T-helper 17 cell (primary cell): ENCODE measurements at places on chromosomes 5 and 9.
A peak's percentile ranks its signal among the peaks of the same experiment; 100 is the strongest.

- peaks cover 14% of the 10 kb centered on the region for H3K4me1 ChIP-seq
- peaks cover 28% of the 10 kb centered on the region for H3K27me3 ChIP-seq
- no peak for DNase-seq
- H3K4me3 ChIP-seq = no peak overlapping the region
Observed at GRCh38 chr9:77451507-77451906, 196.6 kb downstream of the GNA14 start.

- H3K4me1 ChIP-seq = peaks cover 30% of the 10 kb centered on the region
- H3K4me3 ChIP-seq = peak overlapping the region; percentile 15
- no peaks in the 10 kb centered on the region for H3K27me3 ChIP-seq
- no peaks in the 10 kb centered on the region for H3K36me3 ChIP-seq
Observed at GRCh38 chr9:36456480-36457065, 56.5 kb upstream of the RNF38 start.

GRCh38 chr9:34957492-34958410, at the start of gene PHF24:
PHF24 (plus strand) TSS chr9:34958285; CDS start chr9:34971299, 13,014 bp downstream.
- peaks cover 7% of the 10 kb centered on the region for H3K4me1 ChIP-seq
- H3K27me3 ChIP-seq = peaks cover 75% of the 10 kb centered on the region
- H3K27ac ChIP-seq = no peak within 1 kb of the TSS
- DNase-seq = peak; percentile 23
- H3K4me3 ChIP-seq = peak within 1 kb of the TSS; percentile 72
- peaks cover 12% of the 10 kb centered on the region for H3K36me3 ChIP-seq

- DNase-seq = no peak
- no peak overlapping the region for H3K27ac ChIP-seq
- no peaks in the 10 kb centered on the region for H3K36me3 ChIP-seq
- H3K27me3 ChIP-seq = no peaks in the 10 kb centered on the region
- H3K4me3 ChIP-seq = no peak overlapping the region
Observed at GRCh38 chr5:9421884-9422283, 124.0 kb downstream of the SEMA5A start.

- no peak overlapping the region for H3K4me3 ChIP-seq
- DNase-seq = no peak
- peaks cover 14% of the 10 kb centered on the region for H3K4me1 ChIP-seq
- peaks cover 2% of the 10 kb centered on the region for H3K36me3 ChIP-seq
- H3K27me3 ChIP-seq = peaks cover 53% of the 10 kb centered on the region
Observed at GRCh38 chr9:91048749-91049148, 247.1 kb downstream of the SYK start.

DNA sequence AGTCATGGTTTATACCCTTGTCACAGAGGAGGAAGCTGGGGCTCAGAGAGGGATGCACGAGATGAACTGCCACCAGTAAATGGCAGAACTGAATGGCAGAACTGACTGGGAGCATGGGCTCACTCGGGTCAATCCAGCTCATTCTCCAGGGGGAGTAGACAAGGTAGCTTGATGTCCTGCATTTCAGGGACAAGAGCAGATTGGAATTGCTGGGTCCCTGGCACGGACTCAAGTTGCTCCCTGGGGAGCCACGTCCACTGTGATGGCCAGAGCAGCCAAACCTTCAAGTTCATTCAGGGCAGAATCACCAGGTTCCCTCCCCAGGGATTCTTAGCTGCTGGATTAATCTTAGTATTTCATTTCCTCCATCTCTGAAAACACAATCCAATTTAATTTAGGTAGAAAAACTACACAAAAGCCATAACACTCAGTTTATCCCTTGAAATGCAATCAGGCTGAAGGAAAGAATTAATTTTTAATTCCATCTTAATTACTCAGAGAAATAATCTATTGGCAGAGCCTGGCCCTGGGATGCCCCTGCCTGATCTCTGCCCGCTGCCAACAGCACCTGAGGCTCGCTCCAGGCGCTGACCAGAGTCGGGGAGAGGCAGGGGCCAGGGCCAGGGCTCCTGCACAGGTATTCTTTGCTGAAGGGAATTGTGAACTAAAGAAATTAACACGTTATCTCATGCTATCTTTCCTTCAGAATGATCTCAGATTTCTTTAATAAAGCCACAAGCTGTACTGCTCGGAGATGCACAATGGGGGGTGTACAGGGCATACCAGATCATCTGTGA, 42.0 kb upstream of the UNC5A start:
- H3K27ac ChIP-seq = no peak overlapping the region
- H3K27me3 ChIP-seq = peaks cover 50% of the 10 kb centered on the region

DNA sequence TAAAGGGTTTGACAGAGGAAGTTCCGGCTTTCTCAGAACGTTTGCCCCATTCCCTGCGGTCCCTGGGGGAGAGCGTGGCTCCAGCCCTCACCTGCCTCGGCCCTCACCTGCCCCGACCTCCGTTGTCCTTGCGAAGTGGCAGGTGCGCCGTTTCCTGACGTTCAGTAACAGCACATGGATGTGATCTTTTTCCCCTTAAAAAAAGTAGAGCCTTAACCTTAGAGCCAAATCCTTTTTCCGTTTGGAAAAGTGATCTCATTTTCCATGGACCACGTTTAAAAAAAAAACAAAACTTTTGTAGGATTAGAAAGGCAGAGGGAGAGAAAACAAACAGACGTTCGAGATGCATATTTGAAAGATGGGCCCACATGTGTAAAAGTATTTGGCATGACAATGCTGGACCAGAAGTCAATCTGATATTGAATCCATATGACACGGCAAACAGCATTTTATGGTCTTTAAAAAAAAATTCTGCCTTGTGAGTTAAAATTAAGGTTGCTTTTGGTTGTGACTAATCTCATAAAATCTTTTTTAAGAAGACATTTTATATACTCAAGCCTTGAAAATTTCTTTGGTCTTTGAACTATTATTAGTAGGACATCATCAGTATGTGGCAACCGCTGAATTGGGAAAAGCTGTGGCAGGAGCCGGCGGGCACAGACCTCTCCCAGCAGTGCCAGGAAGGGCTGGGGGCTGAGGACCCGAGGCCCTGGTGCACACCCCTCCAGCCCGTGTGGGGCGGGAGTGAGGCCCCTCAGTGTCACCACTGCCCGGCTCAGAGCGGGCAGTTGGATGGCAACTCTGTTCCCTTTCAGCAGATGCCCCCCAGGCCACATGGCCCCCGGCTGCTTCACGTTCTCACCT, 42.5 kb upstream of the EXOC3 start:
- no peaks in the 10 kb centered on the region for H3K4me1 ChIP-seq
- H3K27ac ChIP-seq = no peak overlapping the region
- H3K4me3 ChIP-seq = no peak overlapping the region
- DNase-seq = no peak
- H3K36me3 ChIP-seq = no peaks in the 10 kb centered on the region
- H3K27me3 ChIP-seq = peaks cover 46% of the 10 kb centered on the region

- DNase-seq = no peak
- no peaks in the 10 kb centered on the region for H3K27me3 ChIP-seq
- H3K36me3 ChIP-seq = peaks cover 6% of the 10 kb centered on the region
- H3K27ac ChIP-seq = no peak overlapping the region
- H3K4me3 ChIP-seq = no peak overlapping the region
Observed at GRCh38 chr5:128143911-128144310, 60.3 kb downstream of the SLC12A2 start.

GRCh38 chr9:130443840-130444492, 795 bp upstream of the ASS1 start:
- DNase-seq = no peak
- H3K4me3 ChIP-seq = peak overlapping the region; percentile 58
- H3K36me3 ChIP-seq = peaks cover 2% of the 10 kb centered on the region
- no peak overlapping the region for H3K27ac ChIP-seq

GRCh38 chr5:132831095-132831860, 831 bp upstream of the SHROOM1 start:
- DNase-seq = no peak
- H3K4me3 ChIP-seq = peak overlapping the region; percentile 86
- peaks cover 4% of the 10 kb centered on the region for H3K36me3 ChIP-seq

GRCh38 chr5:136157514-136157913, 24.9 kb downstream of the SMAD5 start:
- H3K4me1 ChIP-seq = peaks cover 18% of the 10 kb centered on the region
- no peak overlapping the region for H3K4me3 ChIP-seq
- H3K27me3 ChIP-seq = no peaks in the 10 kb centered on the region
- H3K27ac ChIP-seq = no peak overlapping the region

DNA sequence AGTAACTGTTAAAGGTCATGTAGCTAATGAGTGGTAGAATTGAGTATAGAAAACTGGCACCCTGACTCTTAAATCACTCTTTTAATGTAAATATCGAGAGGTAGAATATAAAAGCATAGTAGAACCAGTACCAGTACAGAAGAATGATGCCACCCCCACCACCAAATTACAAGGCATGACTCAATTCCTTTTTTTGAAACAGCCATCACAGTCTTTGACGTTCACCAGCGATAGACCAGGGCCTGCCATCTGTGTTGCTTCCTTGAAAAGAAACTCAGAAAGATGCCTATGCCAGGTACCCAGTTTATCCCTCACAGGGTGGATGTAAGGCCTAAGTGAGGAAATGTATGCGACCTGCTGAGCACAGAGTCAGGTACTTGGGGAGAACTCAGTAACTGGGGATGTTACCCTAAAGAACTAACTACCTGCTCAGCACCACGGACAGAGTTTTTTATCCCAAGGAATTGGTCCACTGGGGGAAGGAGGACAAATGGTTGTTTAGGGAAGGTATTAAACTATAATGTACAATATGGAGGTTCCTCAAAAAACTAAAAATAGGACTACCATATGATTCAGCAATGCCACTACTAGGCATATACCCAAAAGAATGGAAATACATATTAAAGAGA, 116.5 kb downstream of the BRINP1 start:
- DNase-seq = no peak
- no peaks in the 10 kb centered on the region for H3K4me1 ChIP-seq
- H3K36me3 ChIP-seq = no peaks in the 10 kb centered on the region
- H3K27ac ChIP-seq = no peak overlapping the region

- no peak for DNase-seq
- H3K36me3 ChIP-seq = peaks cover 2% of the 10 kb centered on the region
- peaks cover 20% of the 10 kb centered on the region for H3K27me3 ChIP-seq
Observed at GRCh38 chr5:77120706-77121105, 33.6 kb upstream of the ZBED3 start.

GRCh38 chr5:143261748-143262392, 141.6 kb downstream of the NR3C1 start:
- H3K4me3 ChIP-seq = no peak overlapping the region
- no peaks in the 10 kb centered on the region for H3K36me3 ChIP-seq
- no peak for DNase-seq
- H3K4me1 ChIP-seq = peaks cover 2% of the 10 kb centered on the region

- H3K4me3 ChIP-seq = no peak overlapping the region
- no peak for DNase-seq
Observed at GRCh38 chr5:140764177-140764973, 21.6 kb upstream of the PCDHA1 start.

DNA sequence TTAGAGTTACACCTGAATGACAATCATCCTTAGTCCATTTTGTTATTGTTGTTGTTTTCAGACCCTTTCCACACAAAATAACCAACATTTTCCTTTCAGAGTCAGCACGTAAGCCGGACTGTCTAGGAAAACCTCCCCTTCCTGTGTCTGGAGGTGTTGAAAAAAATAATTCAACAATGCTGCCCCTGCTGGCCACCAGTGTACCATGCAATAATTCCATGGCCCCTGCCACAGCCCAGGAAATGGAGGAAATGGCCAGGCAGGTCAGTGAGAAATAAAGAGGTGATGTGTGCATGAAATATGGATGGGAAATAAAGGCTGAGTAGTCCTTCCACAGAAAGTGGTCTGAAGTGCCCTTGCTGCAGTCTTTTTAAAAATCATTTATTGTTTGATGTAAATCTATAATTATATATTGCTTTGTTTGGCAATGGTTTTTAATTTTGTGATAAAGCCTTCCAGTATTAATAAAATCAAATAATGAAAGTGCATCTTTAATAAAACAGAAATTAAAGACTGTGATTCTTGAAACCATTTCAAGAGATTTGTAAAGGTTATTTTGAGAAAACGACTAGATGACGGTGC, 152.8 kb upstream of the PAPPA start:
- no peak for DNase-seq
- no peaks in the 10 kb centered on the region for H3K36me3 ChIP-seq
- H3K27ac ChIP-seq = no peak overlapping the region
- H3K27me3 ChIP-seq = peaks cover 6% of the 10 kb centered on the region

- H3K27me3 ChIP-seq = no peaks in the 10 kb centered on the region
- no peak for DNase-seq
- no peak overlapping the region for H3K4me3 ChIP-seq
- H3K36me3 ChIP-seq = no peaks in the 10 kb centered on the region
Observed at GRCh38 chr5:11620172-11620571, 284.1 kb downstream of the CTNND2 start.

- no peak for DNase-seq
- H3K27me3 ChIP-seq = peaks cover 43% of the 10 kb centered on the region
- no peak overlapping the region for H3K27ac ChIP-seq
- H3K4me1 ChIP-seq = peaks cover 2% of the 10 kb centered on the region
- H3K36me3 ChIP-seq = no peaks in the 10 kb centered on the region
Observed at GRCh38 chr5:135266303-135266635, 132.8 kb downstream of the MACROH2A1 start.

GRCh38 chr9:134826336-134827285, 54.0 kb upstream of the FCN2 start:
- H3K27me3 ChIP-seq = no peaks in the 10 kb centered on the region
- H3K27ac ChIP-seq = peak overlapping the region; percentile 37
- no peak overlapping the region for H3K4me3 ChIP-seq
- H3K36me3 ChIP-seq = peaks cover 3% of the 10 kb centered on the region

- no peaks in the 10 kb centered on the region for H3K27me3 ChIP-seq
- DNase-seq = no peak
- H3K4me3 ChIP-seq = no peak overlapping the region
- peaks cover 4% of the 10 kb centered on the region for H3K4me1 ChIP-seq
- peak overlapping the region; percentile 72 for H3K27ac ChIP-seq
Observed at GRCh38 chr9:120758544-120758943, 34.7 kb downstream of the FBXW2 start.

- DNase-seq = no peak
- H3K27me3 ChIP-seq = peaks cover 41% of the 10 kb centered on the region
- no peak overlapping the region for H3K27ac ChIP-seq
- H3K4me3 ChIP-seq = peak overlapping the region; percentile 9
- peaks cover 3% of the 10 kb centered on the region for H3K4me1 ChIP-seq
- peaks cover 2% of the 10 kb centered on the region for H3K36me3 ChIP-seq
Observed at GRCh38 chr5:33891446-33891787, 373 bp downstream of the ADAMTS12 start.

GRCh38 chr5:151568036-151568435, 23.1 kb downstream of the FAT2 start:
- H3K4me3 ChIP-seq = no peak overlapping the region
- DNase-seq = no peak
- H3K27ac ChIP-seq = no peak overlapping the region
- H3K4me1 ChIP-seq = no peaks in the 10 kb centered on the region
- no peaks in the 10 kb centered on the region for H3K36me3 ChIP-seq
- H3K27me3 ChIP-seq = peaks cover 42% of the 10 kb centered on the region

- H3K4me3 ChIP-seq = no peak overlapping the region
- peaks cover 25% of the 10 kb centered on the region for H3K27me3 ChIP-seq
- peaks cover 2% of the 10 kb centered on the region for H3K4me1 ChIP-seq
- H3K36me3 ChIP-seq = no peaks in the 10 kb centered on the region
Observed at GRCh38 chr9:125997196-125997823, 250.1 kb downstream of the PBX3 start.
